Stimulated activated CD8-positive, alpha-beta memory T cell treated with anti-CD3 and anti-CD28 coated beads, Interleukin-4, amount 100 ng/mL, for 1 hour (primary cell): ENCODE measurements at places on chromosomes 5 and 9.

DNA sequence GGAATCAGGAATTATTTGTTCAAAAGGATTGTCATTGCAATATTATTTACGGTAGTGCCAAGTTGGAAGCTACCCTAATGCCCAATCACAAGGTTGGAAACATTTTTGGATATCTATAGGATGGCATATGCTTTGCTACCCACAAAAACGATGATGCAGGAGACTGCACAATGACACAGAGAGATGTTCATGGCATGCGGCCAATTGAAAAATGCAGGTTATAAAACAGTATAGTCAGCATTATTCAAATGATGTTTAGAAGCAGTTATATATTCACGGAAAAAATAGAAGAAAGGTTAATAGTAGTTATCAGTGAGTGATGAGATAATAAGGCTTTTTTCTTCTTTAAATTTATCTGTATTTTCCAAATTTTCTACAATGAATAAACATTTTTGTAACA is 5.9 kb upstream of the ACSL6 start:
- DNase-seq = no peak

DNA sequence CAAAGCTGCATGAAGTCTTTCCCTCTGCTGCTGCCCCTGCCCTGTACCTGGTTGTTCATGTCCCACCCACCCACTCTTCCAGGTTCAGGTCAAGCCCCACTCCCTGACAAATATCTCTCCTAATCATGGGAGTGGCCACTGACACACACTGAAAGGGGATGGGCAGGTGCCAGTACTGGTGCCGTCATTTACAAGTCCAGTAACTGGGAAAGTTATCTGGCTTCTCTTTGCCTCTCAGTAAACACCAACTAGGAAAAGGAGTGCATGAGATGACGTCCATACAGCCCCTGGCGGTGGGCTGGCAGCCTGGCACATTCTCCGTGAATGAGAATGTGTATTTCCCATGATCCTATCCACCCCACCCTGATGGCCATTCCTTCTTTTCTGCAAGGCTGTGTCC is 225.2 kb downstream of the FSTL4 start:
- DNase-seq = no peak

DNA sequence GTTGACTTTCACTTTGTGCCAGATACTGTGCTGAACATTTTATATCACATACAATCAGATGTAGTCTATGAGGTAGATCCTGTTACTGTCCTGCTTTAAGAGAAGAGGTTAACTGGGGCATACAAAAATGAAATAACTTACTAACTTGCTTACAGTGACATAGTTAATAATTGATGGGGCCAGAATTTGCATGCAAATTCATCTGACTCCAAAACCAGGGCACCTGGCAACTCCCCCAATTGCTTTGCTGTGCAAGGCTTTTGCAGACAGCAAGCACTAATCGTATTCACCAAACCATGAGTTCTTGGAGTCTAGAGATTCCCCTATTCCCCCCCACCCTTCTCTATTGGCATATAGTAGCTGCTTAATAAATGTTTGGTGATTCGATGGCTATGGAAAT is 155.9 kb downstream of the TTLL11 start:
- DNase-seq = no peak

DNA sequence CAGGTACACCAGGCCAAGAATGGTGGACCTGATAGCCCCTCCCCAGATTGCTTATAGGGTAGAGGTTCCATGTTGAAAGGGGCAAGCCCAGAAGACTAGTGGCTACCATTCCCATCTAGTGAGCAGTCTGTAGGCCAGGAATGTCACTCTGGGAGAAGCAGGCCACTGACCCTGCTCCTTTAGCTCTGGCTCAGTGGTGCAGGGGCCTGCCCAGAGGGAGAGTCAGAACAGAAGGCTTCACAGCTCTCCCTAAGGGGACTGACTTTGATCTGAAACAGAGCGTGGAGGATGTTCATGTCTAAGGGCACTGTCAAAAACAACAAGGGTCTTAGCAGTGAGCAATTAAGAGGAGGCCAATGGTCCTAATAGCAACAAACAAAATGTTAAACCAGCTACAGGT is 81.7 kb downstream of the ZNF354C start:
- no peak for DNase-seq

DNA sequence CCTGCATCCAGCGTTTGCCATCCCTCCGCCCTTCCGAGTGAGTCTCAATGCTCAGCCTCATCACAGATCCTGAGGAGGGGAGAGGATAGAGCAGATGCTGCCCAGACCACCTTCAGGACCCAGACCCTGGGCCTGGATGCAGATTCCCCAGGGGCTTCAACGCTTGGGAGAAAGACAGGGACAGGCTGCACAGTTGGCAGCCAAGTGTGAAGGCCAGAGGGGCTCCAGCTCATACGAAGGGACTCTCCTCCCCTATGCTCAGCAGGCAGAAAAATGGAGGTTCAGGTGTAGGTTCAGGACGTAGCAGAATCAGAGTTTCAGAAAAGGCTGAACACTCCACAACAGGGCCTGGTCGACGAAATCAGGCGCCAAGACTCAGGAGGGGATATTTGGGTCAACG is 378.5 kb upstream of the IRX1 start:
- no peak for DNase-seq

- DNase-seq = no peak
Measured at GRCh38 chr5:96794757-96795156, 13.0 kb downstream of the ERAP1 start.
